HS-27A (cell line): ENCODE measurements at places on chromosomes 7 and 10.

DNA sequence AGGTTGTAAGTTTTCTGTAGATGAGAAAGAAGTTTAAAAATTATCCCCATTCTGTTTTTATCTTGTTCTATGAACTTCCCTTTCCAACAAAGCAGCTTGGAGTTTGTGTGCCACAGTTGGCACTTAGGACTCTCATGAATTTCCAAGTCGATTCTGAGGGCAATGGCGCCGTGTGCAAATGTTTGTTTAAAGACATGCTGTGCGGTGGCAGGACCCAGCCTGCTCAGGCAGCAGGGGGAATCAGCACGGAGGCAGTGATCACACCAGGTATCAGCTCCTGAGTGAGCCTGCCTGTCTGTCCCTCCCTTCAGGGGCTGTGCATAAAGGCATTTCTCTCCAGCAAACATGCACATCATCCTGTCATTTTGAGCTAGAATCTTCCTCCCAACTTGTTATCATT is 109.8 kb upstream of the WDR11 start:
- no peak for DNase-seq

- no peak for DNase-seq
These were observed 519.1 kb upstream of the AUTS2 start for GRCh38 chr7:69078997-69079769.

GRCh38 chr7:70619130-70619529 is 512.8 kb upstream of the GALNT17 start:
- no peak for DNase-seq

- DNase-seq, result no peak
These were observed 325.1 kb upstream of the PLXDC2 start for GRCh38 chr10:19491166-19491565.
